ENCODE measurements at places on chromosomes 16 and 17.
A peak's percentile ranks its signal among the peaks of the same experiment; 100 is the strongest.

- no peak for DNase-seq
These were observed 643.0 kb downstream of the MAF start for GRCh38 chr16:78957317-78958100.

GRCh38 chr16:69417520-69418199, 6.8 kb upstream of the CYB5B start:
- DNase-seq = no peak

DNA sequence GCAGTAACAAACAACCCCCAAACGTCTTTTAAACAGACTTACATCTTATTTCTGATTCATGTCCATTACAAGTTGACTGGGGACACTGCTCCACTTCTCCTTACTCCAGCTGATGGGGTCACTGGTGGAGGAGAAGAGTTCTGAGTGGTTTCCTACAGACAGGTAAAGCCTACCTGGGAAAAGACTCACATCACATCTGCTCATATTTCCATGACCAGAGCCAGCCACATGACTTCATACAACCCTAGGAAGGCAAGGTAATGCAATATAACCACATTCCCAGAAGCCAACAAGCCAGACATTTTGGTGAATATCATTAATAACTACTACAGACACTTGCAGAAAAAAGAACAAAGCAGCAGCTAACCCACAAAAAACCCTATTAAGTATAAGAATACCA, 90.5 kb upstream of the IRX6 start:
- DNase-seq = no peak

DNA sequence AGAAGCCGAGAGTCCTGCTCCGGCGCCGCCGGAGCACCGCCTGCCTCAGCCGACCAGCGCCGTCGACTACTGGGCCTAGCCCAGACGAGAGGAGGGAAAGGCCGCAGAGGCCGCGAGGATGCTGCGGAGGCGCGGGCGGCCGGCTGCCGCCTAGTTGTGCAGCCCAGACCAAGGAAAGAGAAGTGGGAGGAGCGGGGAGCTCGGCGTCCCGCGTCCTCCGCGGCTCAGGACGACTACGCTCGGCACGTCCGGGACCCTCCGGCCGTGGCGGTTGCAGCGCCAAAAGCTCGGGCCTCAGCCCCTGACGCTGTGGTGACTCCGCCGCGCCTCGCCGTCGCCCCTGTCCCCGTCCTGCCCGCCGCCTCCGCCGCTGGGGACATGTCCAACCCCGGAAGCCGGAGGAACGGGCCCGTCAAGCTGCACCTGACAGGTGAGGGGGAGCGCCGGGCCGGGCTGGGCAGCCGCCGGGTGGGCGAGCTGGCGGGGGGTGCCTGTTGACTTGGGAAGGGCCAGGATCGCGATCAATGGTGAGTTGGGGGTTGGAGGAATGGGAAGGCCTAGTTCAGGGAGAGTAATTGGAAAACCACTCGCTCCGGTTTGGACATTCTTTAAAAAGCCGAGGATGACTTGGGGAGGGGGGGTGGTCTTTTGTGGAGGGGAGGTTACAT, 37.7 kb downstream of the RNF135 start:
- DNase-seq = peak; percentile 8

DNA sequence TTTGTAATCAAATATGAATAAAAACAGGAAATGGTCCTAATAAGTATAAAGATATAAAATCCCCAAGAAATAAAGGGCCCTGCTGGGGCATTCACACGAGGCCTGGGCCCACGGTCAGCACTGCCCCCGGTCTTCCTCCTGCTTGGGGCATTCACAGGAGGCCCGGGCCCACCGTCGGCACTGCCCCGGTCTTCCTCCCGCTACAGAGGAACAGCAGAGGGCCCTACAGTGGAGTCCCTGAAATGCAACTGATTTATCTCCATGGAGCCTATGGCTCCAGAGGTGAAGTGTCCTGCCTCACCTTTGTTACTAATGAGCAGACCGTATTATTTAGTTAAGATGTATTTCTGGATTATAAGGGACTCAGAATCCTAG, 46.5 kb downstream of the MAP1LC3B start:
- no peak for DNase-seq

GRCh38 chr16:75053791-75054555, 55.1 kb downstream of the ZNRF1 start:
- DNase-seq = no peak

- no peak for DNase-seq
These were observed 509 bp upstream of the ATAD5 start for GRCh38 chr17:30831257-30831656.

DNA sequence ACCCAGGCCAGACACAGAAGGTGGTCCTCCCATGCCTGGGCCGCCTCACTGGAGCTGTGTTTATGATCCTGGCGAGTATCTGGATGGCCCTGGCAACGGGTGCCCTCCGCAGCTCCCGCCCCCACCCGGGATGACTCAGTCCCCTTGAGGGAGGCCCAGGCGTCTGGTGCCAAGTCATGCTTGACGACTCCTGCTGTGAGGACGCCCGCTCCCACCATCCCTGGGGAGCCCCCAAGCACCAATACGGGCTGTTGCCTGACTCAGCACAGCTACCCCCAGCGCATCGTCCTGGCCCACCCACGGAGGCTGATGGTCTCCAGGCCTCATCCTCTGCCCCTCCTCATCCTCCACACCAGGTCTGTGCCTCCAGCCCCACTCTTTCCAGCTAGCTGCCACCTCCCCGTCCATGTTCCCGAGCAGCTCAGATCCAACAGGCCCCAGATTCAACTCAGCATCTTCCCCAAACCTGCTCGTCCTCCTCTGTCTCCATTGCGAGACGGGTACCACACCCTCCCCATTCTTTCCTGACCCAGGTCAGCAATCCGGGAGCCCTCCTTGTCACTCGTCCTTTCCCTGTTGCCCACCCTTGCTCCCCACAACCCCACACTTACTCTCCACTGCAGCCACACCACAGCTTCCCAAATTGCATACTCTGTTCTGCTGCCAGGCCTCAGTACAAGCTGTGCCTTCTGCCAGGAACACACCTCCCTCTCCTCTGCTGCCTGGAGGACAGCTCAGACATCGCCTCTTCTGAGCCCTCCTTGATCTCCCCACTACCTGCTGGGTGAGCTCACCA, 2.6 kb downstream of the CAMKK1 start:
- no peak for DNase-seq
